ENCODE measurements at places on chromosomes 13 and 19. TPM values are rescaled to one million over a fixed set of nuclear protein-coding genes. Genes with fewer than 3 reads are reported as not detected.

The THSD1 gene
- polyA plus RNA-seq: 2.3 TPM

The PABPC3 gene
- not detected for polyA plus RNA-seq

The MEIS3 gene
- polyA plus RNA-seq: 357 TPM

The NKG7 gene
- polyA plus RNA-seq: not detected

The IGSF23 gene
- not detected for polyA plus RNA-seq

The COL4A1 gene
- polyA plus RNA-seq: 13.2 TPM
